ENCODE measurements at places on chromosomes 2 and 18.

DNA sequence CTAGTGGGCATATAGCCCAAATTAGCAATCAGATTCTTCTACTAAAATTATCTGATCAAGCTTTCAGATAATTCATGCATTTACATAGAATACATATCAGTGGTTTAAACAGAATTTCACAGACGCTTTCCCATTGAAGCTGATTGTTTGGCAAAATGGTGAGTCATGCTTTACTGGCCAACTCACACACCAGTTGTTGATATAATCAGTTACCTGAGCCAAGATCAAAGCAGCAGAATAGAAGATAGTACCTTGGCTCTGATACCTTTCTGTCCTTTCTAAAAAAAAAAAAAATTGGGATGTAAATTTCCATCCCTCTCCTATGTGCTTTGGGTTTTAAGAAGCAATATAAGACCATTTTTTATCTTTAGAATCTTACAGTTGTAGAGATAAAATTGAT, 178.0 kb downstream of the MCFD2 start:
- no peak for DNase-seq

GRCh38 chr18:29248805-29249204, 1071.9 kb upstream of the CDH2 start:
- peak; percentile 12 for DNase-seq

DNA sequence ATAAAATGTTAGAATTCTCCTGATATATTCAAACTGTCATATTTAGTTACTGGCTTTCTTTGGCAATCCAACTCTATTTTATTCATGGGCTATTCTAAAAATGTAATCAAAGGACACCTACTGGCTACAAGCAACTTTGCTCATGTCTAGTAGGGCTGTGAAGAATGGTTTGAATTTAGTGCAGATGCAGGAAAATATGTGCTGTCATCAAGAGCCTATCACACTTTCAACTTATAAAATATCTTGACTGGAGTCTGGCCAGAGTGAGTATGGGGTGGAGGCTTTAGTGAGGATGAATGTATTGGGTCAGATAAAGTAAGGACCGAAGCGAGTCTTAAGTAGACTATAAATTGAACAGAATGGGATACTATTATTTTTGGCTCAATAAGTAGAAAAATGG, 343.4 kb upstream of the SPRED2 start:
- no peak for DNase-seq

- DNase-seq, result no peak
These were observed 151.9 kb upstream of the MYCN start for GRCh38 chr2:15788455-15788829.

- DNase-seq, result peak; percentile 23
These were observed 106.7 kb downstream of the DTNB start for GRCh38 chr2:25566694-25567093.

- no peak for DNase-seq
These were observed 1064.1 kb upstream of the CNTNAP5 start for GRCh38 chr2:122960759-122961641.

DNA sequence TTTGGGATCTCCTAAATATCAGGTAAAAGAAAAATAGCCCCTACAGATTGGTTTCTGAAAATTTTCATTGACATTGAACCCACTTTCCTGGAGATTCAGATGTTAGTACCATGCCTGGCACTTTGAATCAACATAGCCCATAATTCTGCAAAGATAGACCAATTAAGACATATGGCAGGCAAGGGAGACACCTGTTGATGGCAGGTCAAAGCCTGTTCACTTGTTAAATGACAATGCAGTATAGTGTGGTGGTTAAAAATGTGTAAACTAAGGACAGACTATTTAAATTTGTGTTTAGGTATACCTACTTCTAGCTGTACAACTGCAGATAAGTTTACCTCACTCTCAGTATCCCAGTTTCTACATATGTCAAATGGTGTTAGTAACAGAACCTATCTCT, 178.1 kb upstream of the MMADHC start:
- DNase-seq, result no peak

DNA sequence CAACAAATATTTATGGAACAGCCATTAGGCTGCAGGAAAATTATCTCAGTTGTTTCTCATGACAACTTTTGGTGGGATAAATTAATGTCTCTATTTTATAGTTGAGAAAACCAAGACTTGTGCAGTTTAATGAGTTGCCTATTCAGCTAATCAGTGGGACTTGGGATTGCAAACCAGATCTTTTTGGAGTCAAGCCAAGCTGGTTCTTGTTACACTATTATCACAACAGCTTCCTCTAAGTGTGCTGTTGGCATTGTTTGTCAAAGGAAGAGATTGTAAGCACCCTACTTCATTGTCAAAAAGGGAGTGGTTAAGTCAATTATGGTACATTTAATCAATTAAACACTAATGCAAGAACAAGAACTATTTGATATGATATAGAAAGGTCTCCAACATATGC, 119.2 kb downstream of the PAX3 start:
- DNase-seq, result no peak

DNA sequence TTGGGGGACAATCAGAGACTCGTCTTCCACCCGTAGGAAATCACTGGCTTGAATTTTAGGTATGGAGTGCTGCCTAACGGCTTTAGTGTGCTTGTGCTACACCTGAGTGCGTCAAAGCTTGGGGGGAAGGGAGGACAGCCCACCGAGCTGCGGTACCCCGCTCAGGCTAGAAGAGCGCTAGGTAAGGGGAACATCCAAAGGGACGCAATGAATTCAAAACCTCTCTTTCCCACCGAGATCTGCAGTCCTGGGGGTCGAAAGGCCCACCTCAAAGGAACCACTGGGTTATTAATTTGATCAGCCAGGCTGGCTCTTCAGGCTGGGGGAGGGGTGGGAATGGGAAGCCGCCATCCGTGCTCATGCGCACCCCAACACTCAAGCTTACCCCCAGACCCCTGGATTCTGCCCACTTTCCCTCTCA, 2.7 kb downstream of the EPHA4 start:
- no peak for DNase-seq

- DNase-seq, result no peak
These were observed 1186.8 kb upstream of the CELF4 start for GRCh38 chr18:38752430-38752829.

All from putamen (tissue), 1 donor.